ENCODE measurements at places on chromosomes 3 and 15. TPM values are rescaled to one million over a fixed set of nuclear protein-coding genes. Genes with fewer than 3 reads are reported as not detected.

The SLC12A1 gene
- not detected for total RNA-seq

The CRYGS gene
- 0.37 TPM for total RNA-seq

The HYAL2 gene
- total RNA-seq, result 20.6 TPM

DNA sequence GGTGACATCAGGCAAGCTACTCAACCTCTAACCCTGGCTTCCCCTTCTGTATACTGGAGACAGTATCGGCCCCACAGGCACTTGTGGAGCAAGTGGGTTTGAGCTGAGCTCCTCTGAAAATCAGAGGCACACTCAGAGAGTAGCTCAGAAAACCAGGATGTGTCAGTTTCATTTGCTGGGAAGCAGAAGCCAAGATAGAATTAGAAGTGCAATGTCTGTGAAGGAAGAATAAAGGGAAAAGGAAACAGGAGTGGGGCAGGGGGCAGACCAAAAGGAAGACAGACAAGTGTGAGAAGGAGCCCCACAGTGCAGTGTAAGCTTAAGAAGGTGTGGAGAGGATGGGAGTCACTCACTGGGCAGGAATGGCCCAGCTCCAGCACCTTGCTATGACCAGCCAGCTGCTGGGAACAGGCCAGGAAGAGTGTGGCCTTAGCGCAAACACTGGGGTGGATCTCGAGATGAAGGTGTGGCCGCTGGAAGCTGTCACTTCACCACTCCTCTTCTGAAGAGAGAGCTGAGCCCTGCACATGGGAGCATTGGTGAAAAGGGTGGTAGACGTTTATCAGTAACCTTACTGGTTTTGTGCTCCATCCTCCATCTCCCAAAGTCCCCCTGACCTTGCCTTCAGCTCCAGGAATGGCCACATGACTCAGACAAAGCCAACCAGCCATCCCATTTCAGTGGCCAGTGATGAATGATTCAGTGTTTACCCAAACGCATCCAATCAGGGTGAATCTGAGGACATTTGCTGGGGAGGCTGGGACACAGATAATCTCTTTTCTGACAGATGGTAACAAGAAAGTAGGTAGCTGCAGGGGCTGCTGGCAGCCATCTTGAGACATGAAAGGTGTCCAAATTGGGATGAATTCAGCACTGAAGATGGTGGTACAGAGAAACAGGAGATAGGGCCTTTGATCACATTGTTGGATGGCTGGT is 108.4 kb downstream of the SHQ1 start:
- no peaks in the 10 kb centered on the region for H3K36me3 ChIP-seq
- no peaks in the 10 kb centered on the region for H3K4me1 ChIP-seq
- peaks cover 3% of the 10 kb centered on the region for H3K27me3 ChIP-seq
- H3K4me3 ChIP-seq, result no peak overlapping the region
- no peak overlapping the region for H3K27ac ChIP-seq

DNA sequence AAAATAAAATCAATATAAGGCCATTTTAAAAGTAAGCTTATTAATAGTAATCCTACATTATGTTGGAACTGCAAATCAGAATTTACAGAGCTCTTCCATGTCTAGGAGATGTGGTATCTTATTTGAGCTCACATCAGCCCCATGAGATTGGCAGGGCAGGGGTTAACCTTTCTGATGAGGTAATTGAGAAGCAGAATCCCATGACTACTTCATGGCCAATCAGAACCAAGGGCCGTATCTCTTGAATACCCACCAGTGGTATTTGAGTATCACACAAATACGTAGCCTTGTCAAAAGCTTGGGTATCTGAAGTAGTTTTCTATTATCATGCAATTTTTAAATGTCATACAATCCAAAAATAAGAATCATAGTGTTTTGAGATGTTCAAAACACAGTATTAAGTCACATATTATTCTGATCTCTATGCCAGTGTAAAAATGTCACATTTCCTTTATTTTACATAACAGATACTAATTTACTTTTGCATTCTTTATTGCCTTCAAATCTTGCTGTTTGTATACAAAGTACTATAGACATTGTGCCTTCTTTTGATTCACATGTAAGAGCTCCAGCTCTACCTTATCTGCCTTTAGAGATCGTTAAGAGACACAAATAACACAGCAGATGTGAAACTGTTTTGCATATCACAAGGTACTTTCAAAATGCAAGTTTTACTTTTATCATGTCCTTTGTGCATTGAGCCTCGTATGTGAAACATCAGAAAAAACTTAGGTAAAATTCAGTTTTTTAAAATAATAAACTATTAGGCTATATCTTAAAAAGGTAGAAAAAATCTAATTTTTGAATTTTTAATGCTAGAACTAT is 251.7 kb upstream of the GOLGA6L4 start:
- H3K4me1 ChIP-seq, result no peaks in the 10 kb centered on the region
- no peaks in the 10 kb centered on the region for H3K27me3 ChIP-seq
- no peak overlapping the region for H3K27ac ChIP-seq
- H3K4me3 ChIP-seq, result no peak overlapping the region
- peaks cover 5% of the 10 kb centered on the region for H3K36me3 ChIP-seq
- no peak for DNase-seq

The ACAD9 gene
- 47.8 TPM for total RNA-seq

The SCAANT1 gene
- not detected for total RNA-seq

The DIPK2A gene
- 9.8 TPM for total RNA-seq

GRCh38 chr15:78000091-78000926 is 77.2 kb downstream of the TBC1D2B start:
- no peaks in the 10 kb centered on the region for H3K27me3 ChIP-seq
- no peaks in the 10 kb centered on the region for H3K36me3 ChIP-seq
- H3K4me3 ChIP-seq, result no peak overlapping the region
- peaks cover 24% of the 10 kb centered on the region for H3K4me1 ChIP-seq

DNA sequence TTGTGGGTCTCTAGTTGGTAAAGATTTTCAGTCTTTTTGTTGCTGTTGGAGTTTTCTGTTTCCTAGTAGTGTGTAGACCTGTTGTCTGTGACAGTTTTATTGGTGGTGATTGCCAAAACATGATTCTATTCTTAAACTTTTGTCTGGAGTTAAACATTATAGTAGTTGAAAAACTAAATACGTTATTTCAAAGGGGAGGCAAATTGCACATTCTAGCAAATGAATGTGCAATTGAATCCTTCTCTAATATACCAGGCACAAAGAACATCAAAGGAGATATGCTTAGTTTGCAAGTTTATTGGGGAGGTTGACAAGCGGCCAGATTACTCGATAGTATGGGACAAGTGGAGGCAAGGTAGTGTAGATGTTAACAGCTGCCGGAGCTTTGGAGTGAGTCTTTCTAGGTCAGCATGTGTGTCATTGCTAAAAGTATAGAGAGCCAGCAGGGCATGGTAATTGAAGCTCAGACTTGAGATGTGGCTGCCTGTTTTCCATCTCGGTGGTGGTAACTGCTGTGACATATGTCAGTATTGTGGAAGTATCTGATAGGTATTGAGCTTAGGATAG is 20.6 kb downstream of the CHD2 start:
- H3K4me1 ChIP-seq, result peaks cover 90% of the 10 kb centered on the region
- no peak for DNase-seq
- H3K4me3 ChIP-seq, result peak overlapping the region; percentile 47
- peak overlapping the region; percentile 95 for H3K27ac ChIP-seq
- H3K36me3 ChIP-seq, result no peaks in the 10 kb centered on the region

GRCh38 chr15:84750583-84751092 is 2.2 kb downstream of the ZNF592 start:
- DNase-seq, result no peak
- H3K4me1 ChIP-seq, result peaks cover 74% of the 10 kb centered on the region
- H3K27ac ChIP-seq, result peak overlapping the region; percentile 99
- H3K36me3 ChIP-seq, result no peaks in the 10 kb centered on the region

The KIF23 gene
- not detected for total RNA-seq

The ANKRD63 gene
- not detected for total RNA-seq

- H3K4me1 ChIP-seq, result peaks cover 55% of the 10 kb centered on the region
- DNase-seq, result no peak
- peak overlapping the region; percentile 59 for H3K27ac ChIP-seq
- no peaks in the 10 kb centered on the region for H3K27me3 ChIP-seq
Observed at GRCh38 chr3:105823149-105823867, 45.5 kb downstream of the CBLB start.

The CXCR6 gene
- not detected for total RNA-seq

The GHSR gene
- total RNA-seq, result not detected

- no peaks in the 10 kb centered on the region for H3K4me1 ChIP-seq
- DNase-seq, result no peak
- no peaks in the 10 kb centered on the region for H3K36me3 ChIP-seq
- no peak overlapping the region for H3K27ac ChIP-seq
- H3K27me3 ChIP-seq, result no peaks in the 10 kb centered on the region
- no peak overlapping the region for H3K4me3 ChIP-seq
Observed at GRCh38 chr3:88828466-88828865, 279.0 kb upstream of the EPHA3 start.

- no peaks in the 10 kb centered on the region for H3K27me3 ChIP-seq
- H3K36me3 ChIP-seq, result no peaks in the 10 kb centered on the region
- no peak for DNase-seq
- H3K27ac ChIP-seq, result no peak overlapping the region
- no peak overlapping the region for H3K4me3 ChIP-seq
Observed at GRCh38 chr3:194205675-194206133, 69.8 kb downstream of the HES1 start.

- H3K27me3 ChIP-seq, result no peaks in the 10 kb centered on the region
- no peak for DNase-seq
- H3K27ac ChIP-seq, result peak overlapping the region; percentile 93
- no peaks in the 10 kb centered on the region for H3K36me3 ChIP-seq
Observed at GRCh38 chr3:108590460-108590859, 938 bp downstream of the DZIP3 start.

GRCh38 chr3:170368921-170369320 is 11.4 kb downstream of the SKIL start:
- no peak overlapping the region for H3K27ac ChIP-seq
- H3K4me1 ChIP-seq, result peaks cover 22% of the 10 kb centered on the region
- no peaks in the 10 kb centered on the region for H3K27me3 ChIP-seq
- H3K36me3 ChIP-seq, result no peaks in the 10 kb centered on the region

DNA sequence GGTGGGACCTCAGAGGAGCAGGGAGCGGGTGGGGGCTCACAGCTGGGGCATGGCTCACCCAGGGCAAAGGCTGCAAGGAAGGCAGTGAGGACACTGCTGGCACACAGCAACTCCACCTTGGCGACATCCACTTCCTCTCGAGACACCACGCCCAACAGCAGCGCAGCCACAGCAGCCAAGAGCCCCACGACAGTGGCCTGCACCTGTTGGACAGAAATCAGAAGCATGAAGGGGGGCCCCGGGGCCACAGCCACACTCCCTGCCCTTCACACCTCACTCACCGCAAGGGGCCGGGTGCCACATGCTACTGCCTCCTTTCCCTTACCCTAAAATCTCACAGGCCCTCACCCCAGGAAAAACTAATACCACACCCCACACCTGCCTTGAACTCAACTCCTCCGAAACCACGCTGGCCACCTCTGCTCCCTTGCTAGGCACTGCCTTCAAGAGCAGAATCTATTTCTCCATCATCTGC is 57.3 kb downstream of the ROPN1B start:
- no peak overlapping the region for H3K4me3 ChIP-seq
- no peak overlapping the region for H3K27ac ChIP-seq
- no peaks in the 10 kb centered on the region for H3K27me3 ChIP-seq
- no peaks in the 10 kb centered on the region for H3K36me3 ChIP-seq
- no peak for DNase-seq

DNA sequence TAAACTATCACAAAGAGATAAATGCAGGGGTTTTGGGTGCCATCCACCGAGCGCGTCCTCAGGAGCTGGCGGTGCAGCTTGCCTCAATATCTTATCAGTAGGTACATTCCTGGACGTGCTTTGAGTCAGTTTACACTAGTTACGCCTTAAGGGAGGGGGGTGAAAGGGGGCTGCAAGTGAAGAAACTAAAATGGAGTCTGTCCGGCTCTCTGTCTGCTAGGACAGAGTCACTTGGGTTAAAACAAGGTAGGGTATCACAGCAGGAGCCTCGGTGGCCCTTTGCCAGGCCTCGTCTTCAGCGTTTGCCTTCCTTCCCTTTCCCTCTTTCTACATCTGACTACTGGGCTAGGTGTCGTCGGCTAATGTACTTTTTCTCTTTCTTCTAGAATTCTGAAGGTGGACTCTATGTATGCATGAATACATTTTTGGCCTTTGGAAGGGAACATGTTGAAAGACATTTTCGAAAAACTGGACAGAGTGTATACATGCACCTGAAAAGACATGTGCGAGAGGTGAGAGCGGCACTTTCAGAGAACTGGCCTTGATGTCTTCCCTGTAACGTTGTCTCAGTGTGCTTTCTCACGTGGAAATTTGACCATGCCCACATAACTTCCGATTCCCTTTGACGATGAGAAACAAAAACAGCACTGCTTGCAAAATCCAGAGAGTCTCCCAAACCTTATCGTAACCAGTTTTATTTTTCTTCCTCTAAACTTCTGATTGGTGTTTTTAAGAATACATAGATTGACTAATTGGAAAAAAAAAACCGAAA is 28.8 kb downstream of the USP13 start:
- no peak for DNase-seq
- H3K4me3 ChIP-seq, result no peak overlapping the region
- peak overlapping the region; percentile 73 for H3K27ac ChIP-seq

- no peak overlapping the region for H3K4me3 ChIP-seq
- no peak overlapping the region for H3K27ac ChIP-seq
- H3K36me3 ChIP-seq, result no peaks in the 10 kb centered on the region
- no peak for DNase-seq
- no peaks in the 10 kb centered on the region for H3K4me1 ChIP-seq
Observed at GRCh38 chr3:146892041-146892440, 286.9 kb upstream of the PLSCR5 start.

GRCh38 chr3:185153861-185154629 is 1.2 kb upstream of the C3orf70 start:
- H3K27me3 ChIP-seq, result peaks cover 2% of the 10 kb centered on the region
- no peaks in the 10 kb centered on the region for H3K36me3 ChIP-seq
- peak overlapping the region; percentile 71 for H3K4me3 ChIP-seq
- H3K27ac ChIP-seq, result no peak overlapping the region
- H3K4me1 ChIP-seq, result no peaks in the 10 kb centered on the region

DNA sequence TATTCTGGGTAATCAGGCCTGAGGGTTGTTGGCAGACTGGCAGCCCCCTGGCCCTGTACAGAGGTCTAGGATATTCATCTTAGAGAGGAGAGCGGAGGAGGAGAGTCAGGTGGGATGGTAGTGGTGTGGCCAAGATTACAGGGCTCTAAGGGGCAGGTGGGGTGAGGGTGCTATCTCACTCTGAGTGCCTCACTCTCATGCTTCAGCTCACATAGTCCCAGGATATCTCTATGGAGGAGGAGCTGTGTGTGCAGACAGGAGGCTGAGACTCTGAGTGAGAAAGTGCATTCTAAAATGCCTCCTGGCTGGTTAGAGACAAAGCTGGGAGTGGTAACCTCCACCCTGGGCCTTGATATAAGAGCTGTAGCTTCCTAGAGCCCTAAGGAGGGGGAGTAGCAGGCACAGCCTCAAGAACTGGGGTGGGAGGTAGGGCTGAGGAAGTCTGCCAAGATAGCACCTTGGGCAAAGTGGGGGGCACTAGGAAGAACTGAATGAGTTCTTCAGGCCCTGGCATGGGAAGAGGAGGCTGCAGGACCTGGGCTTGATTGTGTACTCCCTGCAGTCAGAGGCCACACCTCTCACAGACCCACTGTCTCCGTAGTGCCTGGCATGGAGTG is 39.9 kb downstream of the CLSTN2 start:
- H3K4me3 ChIP-seq, result no peak overlapping the region
- no peaks in the 10 kb centered on the region for H3K36me3 ChIP-seq
- H3K27ac ChIP-seq, result no peak overlapping the region
- no peaks in the 10 kb centered on the region for H3K4me1 ChIP-seq
- DNase-seq, result no peak
- no peaks in the 10 kb centered on the region for H3K27me3 ChIP-seq

- peak overlapping the region; percentile 32 for H3K4me3 ChIP-seq
- H3K27ac ChIP-seq, result peak overlapping the region; percentile 6
- H3K4me1 ChIP-seq, result no peaks in the 10 kb centered on the region
- no peaks in the 10 kb centered on the region for H3K27me3 ChIP-seq
Observed at GRCh38 chr3:48695393-48695753, 9.7 kb upstream of the NCKIPSD start.

Measured in psoas muscle (tissue), 8 donors.